ENCODE measurements at places on chromosomes 11 and 22.

- DNase-seq, result no peak
Measured at GRCh38 chr11:83033972-83034672, 37.6 kb downstream of the RAB30 start.

DNA sequence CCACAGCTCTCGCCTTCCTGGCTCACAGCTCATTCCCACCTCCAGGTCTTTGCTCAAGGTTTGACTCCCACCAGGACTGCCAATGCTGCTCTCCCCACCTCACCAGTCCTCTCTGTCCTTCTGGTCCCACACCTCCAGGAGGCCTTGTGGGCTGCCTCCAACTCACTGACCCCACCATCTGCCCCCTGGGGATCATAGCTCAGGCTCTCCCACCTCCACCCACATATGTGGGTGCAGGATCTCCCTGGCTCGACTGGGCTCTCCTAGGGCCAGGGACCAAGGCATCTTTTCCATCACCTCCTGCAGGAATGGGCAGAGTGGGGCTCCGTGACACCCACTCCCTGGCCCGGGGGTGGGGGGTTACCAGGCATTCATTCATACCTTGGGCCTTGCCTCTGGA lies 13.8 kb upstream of the SSTR3 start:
- DNase-seq, result no peak

GRCh38 chr11:60831143-60831500 lies 10.8 kb upstream of the CCDC86 start:
- DNase-seq, result peak; percentile 65

DNA sequence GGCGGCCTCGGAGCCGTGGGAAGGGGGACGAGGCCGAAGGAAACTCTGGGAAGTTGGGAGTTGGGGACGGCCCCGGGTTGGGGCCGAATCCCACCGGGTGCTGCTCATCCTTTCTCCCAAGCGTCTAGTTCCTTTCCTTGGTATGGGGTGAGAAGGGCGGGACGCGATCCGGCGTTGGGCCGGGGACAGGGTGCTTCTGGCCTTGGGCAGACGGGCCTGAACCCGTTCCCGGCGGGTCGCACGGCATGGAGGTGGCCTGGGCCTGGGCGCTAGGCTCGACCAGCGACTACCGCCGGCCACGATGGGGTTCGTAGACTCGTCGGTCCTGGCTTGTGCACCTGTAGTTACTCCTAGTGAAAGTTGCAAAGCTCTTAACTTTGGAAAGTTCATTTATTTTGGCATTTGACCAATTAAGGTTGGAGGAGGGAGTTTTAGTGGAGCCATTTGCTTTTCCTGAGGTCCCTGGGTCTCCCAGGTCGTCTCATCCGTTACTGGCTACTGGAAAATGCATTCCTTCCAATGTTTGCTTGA lies 1.0 kb downstream of the SYT9 start:
- DNase-seq, result no peak

GRCh38 chr22:48313175-48313830 lies 1514.4 kb downstream of the BRD1 start:
- DNase-seq, result no peak

GRCh38 chr11:123430721-123431497 lies 840 bp downstream of the GRAMD1B start:
- DNase-seq, result peak; percentile 12

DNA sequence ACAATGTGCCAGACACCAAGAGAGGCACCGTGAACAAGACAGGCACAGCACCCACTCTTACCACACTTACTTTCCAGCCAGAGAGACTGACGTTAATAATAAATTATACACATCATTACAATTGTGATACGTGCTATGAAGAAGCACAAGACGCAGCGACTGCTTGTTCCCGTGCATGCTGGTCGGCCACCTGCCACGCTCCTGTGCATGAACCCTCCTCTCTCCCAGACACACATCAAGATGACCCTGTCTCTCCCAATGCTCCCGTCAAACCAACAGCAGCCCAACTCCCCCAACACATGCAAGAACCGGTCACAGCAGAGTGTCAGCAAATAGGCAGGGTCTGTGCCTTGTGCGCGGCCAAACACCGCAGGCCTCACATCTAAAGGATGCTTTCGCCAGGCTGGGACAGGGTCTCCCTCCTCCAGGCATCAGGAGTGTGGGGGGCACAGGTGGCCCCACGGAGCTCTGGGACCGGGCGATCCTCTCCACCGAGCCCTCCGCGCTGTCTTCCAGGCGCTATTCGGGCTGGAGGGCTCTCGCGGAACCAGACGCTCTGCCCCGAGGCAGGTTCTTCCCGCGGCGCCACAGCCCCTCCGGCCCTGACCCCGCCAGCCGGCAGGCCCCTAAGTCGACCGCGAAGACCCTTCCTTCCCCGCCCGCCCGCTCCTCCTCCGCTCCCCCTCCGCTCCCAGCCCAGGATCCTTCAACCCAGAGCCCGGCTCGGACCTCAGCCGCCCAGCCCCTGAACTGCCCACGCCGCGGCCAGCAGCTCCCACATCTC lies 533 bp downstream of the SERGEF start:
- no peak for DNase-seq

GRCh38 chr11:117514256-117514655 lies 186.6 kb downstream of the CEP164 start:
- no peak for DNase-seq

- no peak for DNase-seq
Measured at GRCh38 chr11:3823303-3823702, 14.9 kb downstream of the PGAP2 start.

DNA sequence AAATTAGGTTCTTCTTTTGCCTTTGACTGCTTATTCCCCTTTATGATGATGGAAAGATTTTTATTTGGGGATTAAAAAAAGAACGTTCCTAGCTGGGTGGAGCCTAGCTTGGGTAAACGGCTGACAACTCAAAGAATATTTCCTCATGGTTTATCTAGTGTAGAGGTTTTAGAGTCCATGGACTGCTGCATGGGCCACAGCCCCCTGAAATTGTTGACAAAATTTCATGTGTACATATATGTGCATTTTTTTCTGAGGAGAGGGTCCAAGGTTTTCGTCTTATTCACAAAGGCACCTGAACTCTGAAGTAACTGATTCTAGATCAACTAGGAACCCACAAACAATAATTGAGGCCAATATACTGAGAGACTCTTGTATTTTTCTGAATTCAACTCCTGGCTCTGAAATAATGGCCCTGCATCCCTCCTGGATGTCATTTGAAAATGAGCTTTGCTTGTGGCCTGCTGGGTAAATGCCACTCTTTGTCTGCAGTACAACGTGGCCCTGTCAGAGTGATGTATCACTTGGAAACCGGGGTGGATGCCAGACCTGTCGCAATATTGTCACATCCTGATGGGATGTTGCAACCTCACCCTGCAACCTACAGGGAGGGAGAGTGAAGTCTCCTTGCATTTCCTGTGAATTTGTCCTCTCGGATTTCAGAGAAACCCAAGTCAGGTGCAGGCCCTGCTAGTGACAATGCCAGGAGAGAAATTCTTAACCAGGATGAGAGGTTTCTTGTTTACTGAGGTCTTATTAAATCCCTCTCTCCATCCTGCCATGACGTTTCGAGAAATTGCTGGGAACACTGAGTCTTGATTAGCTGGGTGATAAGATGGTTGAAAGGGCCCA lies 33.8 kb downstream of the EHF start:
- DNase-seq, result no peak

DNA sequence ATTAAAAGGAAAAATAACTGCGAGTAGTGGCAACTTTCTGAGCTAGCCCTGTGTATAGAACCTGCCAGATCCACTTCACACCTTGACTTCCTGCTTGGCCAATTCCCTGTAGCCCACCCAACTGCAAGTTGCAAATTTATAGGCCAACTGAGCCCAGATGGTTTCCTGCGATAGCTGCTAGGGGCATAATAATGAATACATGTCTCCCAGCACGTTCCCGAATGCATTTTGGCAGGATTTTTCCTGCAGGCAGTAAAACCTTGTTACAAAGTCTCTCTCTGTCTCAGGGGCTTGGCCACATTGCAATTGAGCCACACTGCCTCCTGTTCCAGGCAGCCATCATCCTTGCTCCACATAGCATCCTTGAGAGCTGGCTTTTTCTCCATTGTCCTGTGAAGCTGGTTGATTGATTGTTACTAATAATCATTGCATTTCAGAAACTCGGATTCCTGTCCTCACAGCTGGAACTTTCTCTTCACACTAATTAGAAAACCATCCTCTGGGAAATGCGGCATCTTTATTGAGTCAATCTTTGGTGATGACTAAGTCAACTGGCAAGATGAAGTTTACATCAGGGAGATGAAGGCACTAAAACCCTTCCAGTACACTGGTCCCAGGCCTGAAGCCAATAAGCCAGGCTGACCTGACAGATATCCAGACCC lies 18.6 kb upstream of the LMO2 start:
- no peak for DNase-seq

- DNase-seq, result no peak
Measured at GRCh38 chr11:62026739-62027370, 59.4 kb upstream of the FTH1 start.

- no peak for DNase-seq
Measured at GRCh38 chr11:57571606-57572005, 4.1 kb upstream of the UBE2L6 start.

Data from stimulated activated CD4-positive, alpha-beta T cell treated with anti-CD3 and anti-CD28 coated beads, Interleukin-1b, Interleukin-23, amount 100 ng/mL, for 1 hour (primary cell).